Metanephros (tissue), 2 donors: ENCODE measurements at places on chromosomes 6 and 20. TPM values are rescaled to one million over a fixed set of nuclear protein-coding genes. Genes with fewer than 3 reads are reported as not detected.

The FRMD1 gene
- total RNA-seq = 6.9 TPM

The PRICKLE4 gene
- 3.2 TPM for total RNA-seq

The ZNF391 gene
- total RNA-seq = 6.2 TPM

The HLA-DRB5 gene
- 1.8 TPM for total RNA-seq

The SIM1 gene
- 34.3 TPM for total RNA-seq

The OPRM1 gene
- total RNA-seq = not detected

The ATP6V1G2 gene
- 2.2 TPM for total RNA-seq
